ENCODE measurements at places on chromosomes 3 and 15. TPM values are rescaled to one million over a fixed set of nuclear protein-coding genes. Genes with fewer than 3 reads are reported as not detected.

NR2E3 gene
- total RNA-seq = not detected

CADPS gene
- total RNA-seq = 1.6 TPM

DAZL gene
- total RNA-seq = not detected

GOLGA8J gene
- total RNA-seq = 0.72 TPM

ZCWPW2 gene
- 0.25 TPM for total RNA-seq

MAP4 gene
- 108 TPM for total RNA-seq

TMEM45A gene
- total RNA-seq = 36.7 TPM

DNA sequence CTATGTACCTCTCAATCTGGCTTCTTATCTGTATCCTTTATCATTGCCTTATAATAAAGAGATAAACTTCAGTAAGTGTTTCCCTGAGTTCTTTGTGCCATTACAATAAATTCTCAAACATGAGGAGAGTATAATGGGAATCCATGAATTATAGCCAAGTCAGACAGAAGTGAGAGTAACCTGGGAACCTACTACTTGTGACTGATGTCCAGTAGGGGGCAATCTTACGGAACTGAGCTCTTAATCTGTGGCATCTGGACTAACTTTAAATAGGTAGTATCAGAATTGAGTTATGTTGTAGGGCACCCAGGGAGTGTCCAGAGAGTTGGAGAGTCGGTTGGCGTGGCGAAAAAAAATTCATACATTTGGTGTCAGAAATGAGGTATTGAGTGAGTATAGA lies 542.6 kb downstream of the ZBBX start:
- DNase-seq = no peak

- DNase-seq = no peak
Observed at GRCh38 chr3:192819001-192819569, 91.7 kb upstream of the FGF12 start.

DNA sequence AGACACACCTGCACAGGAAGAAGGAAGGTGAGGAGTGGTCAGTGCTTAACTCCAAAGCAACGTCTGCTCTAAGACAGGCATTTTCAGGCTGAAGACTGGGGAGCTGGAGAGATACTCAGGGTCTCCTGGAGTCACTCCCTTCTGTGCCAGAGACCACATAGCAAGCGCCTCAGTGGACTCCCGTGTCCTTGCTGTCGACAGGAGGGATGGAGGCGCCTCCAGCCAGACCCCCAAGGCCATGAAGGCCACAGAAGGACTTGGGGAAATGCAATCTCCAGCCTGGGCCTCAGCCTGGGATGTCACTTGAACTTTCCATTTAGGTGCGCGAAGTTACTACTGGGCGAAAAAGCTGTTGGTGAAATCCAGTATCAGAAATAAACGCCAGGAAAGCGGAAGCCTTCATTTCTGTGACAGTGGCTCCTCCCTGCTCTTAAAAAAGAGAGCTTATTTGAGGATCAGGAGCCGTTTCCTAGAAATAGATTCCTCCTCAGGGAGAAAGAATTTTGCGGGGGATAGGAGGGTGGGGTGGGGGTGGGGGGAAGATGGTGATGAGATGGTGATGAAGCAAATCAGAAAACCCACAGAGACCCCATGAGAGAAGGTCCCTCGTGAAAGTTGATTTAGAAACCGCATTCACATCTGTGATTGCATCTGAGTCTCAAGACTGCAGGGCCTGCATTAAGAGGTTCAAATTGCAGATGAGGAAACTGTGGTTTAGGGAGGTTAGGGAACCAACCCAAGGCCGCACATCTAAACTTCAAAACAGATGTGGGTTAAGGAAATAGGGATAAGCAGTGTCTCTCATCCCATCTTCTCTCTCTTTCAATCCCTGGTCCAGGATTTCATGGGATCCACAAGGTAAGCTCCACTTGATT lies 78.8 kb downstream of the ATP2B2 start:
- DNase-seq = no peak

GRCh38 chr3:4562595-4562994 lies 69.4 kb downstream of the ITPR1 start:
- DNase-seq = no peak

DNA sequence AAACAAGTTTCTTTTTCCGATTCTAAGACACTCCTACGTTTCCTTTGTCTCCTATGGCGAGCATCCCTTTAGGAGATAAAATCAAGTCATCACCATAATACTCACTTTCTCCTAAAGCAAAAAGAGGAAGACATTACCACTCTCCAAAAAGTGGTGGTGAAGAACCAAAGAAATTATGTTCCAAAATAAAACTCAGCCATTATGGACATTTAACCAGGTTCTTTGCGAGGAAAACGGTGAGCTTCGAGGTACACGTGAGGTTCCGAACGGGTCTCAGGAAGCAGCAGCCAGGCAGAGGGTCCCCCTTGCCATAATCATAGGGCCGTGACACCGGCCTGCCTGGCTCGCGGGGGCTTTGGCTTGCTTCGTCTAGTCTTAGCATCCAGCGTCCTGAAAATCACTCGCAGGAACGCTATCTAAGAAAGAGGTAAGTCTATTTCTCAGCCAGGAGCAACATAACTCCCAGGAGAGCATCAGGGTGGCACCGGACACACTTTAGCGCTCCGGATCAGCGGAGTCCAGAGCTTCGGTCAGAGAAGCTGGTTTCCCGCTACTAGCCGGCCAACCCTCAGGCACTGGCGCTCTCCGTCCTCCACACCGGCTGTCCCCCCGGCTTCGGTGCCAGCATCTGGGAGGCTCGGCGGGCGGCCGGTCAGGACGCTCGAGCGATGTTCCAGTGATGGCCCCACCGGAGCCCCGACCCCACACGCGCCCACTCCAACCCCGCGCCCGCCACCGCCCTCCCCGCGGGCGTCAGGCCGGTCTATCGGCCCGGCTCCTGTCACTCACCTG lies 581 bp downstream of the IP6K1 start:
- no peak for DNase-seq

- DNase-seq = no peak
Observed at GRCh38 chr3:161291191-161291901, 70.2 kb downstream of the NMD3 start.

DNA sequence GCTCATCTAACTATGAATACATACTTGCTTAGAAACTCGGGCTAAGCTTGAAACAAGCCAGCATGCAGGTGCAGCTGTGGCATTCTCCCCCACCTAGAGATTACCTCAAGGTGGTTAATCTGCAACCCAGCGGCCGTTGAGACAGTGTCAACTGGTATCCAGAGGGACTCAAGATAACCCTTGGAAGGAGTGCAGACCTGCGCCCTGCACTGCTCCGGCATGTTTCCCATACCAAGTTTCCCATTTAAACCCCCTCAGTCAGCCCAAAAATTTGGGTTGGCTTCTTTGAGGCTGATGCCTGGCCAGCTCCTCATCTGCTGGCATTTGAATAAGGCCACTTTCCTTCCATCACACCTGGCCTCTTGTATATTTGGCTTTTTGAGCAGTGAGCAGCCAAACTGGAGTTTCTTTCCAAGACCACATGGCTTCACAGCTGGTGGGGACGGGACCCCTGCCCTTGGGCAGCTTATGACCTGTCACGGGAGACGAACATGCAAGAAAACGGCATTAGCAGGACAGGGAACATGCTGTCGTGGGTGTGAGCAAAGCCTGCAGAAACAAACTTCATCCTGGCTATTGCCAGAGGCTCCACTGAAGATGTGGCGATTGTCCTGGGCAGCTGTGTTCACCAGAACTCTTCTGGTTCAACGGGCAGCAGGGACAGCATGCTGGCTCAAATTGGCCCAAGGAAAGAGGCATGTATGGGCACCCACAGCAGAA lies 98.2 kb downstream of the PLXNA1 start:
- DNase-seq = no peak

GRCh38 chr3:32614956-32615355 lies 44.3 kb upstream of the DYNC1LI1 start:
- no peak for DNase-seq

DNA sequence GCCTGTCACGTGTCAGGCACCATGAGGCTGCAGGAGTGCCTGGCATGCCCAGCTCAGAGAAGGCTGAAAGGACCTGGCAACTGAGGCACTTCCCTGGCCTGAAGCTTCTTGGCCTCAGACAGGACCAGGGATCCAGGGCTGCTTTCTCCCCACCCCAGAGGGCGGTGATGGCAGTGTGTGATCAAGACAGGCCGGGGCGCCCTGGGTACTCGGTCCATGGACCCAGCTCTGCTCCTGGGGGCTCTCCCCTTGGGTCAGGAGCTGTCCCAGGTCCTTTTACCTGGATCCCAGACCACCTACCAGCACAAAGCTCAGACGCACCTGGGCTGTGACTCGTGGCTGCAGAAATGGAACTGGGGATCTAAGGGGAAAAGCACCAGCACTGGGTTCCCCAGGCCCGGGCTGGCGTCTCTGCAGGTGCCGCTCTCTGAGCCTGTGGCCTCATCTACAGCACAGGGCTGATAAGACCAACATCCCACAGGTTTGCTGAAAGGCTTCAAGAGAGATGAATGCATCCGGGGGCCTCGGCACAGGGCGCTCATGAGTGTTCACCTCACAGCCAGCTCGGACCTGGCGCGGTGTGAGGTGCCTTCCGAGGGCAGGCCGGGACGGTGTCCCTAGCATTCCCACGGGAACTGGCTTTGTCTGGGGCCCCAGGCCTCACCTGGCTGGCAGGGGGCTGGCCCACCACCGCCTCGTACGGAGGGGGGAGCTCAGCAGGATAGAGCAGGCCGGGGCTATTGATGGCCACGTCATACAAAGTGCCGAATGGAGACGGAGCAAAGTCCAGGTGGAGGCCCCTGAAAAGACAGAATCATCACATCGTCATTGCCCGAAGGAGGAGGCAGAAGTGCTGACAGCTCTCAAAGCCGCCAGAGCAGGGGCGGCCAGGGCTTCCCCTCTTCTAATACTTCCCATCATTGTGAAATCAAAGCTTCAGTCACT lies 133.6 kb downstream of the NSMCE3 start:
- no peak for DNase-seq

- no peak for DNase-seq
Observed at GRCh38 chr3:51307458-51307857, 77.6 kb upstream of the MANF start.

DNA sequence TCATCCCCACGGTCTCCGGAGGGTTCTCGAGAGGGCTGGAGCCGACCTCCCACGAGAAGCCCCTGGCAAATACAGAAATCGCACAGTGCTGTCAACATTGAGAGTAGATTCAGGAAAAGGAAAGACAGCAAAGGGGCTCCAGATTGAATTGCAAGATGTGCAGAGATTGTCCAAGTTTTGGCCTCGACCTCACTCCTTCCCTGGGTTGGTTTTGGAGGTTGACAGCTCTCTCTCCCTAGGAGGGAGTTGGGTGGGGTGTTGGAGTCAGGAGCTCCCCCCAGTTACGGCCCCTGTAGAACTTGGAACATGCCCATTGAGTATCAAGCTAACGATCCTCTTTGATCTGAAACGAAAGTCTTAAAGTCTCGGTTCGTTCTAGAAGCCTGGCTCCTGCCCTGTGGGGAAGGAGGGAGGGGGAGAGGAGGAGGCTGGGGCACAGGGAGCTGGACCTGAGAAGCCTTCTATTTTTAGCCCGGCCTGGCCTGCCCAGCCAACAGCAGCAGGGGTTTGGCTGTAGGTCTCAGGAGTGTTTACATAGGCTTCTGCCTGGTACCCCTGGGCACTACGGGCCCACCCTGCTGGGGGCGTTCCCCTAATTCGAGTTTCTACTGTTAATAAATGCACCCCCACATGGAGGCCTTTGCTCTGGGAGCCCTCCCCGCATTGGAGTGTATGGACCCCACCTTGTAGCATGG lies 672 bp upstream of the KY start:
- no peak for DNase-seq

GRCh38 chr3:12307136-12307535 lies 18.3 kb downstream of the PPARG start:
- no peak for DNase-seq

- no peak for DNase-seq
Observed at GRCh38 chr15:65366122-65366892, 11.5 kb downstream of the IGDCC3 start.

- no peak for DNase-seq
Observed at GRCh38 chr3:166405896-166406295, 568.7 kb upstream of the BCHE start.

GRCh38 chr3:139288266-139288821 lies 55.5 kb upstream of the MRPS22 start:
- DNase-seq = no peak
